ENCODE measurements at places on chromosomes 7 and 10.

GRCh38 chr10:101067356-101068083, 5.7 kb downstream of the KAZALD1 start:
- DNase-seq: peak; percentile 79

- no peak for DNase-seq
Measured at GRCh38 chr7:98956937-98957336, 78.6 kb downstream of the TRRAP start.

- DNase-seq: no peak
Measured at GRCh38 chr7:139753081-139753692, 24.6 kb downstream of the HIPK2 start.

- DNase-seq: no peak
Measured at GRCh38 chr10:30000802-30001571, 58.4 kb downstream of the JCAD start.

DNA sequence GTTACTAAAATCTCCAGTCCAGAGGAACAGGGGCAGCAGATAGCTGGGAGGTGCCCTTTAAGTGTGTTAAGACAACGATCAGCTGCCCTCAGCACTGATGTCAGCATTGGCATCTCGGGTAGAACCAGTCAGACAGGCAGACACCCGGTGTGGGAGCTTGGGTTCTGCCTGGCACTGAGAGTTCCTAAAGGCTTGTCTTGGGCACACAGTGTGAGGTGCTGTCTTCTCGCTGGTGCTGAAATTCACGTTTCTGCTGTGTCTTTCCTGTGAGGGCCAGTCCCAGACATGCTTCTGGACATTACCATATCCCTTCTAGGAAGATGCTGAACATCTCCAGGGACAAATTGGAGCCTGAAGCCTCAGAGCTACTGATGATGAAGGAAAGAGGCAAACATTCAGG, 156.2 kb downstream of the DNAJB6 start:
- DNase-seq: no peak

DNA sequence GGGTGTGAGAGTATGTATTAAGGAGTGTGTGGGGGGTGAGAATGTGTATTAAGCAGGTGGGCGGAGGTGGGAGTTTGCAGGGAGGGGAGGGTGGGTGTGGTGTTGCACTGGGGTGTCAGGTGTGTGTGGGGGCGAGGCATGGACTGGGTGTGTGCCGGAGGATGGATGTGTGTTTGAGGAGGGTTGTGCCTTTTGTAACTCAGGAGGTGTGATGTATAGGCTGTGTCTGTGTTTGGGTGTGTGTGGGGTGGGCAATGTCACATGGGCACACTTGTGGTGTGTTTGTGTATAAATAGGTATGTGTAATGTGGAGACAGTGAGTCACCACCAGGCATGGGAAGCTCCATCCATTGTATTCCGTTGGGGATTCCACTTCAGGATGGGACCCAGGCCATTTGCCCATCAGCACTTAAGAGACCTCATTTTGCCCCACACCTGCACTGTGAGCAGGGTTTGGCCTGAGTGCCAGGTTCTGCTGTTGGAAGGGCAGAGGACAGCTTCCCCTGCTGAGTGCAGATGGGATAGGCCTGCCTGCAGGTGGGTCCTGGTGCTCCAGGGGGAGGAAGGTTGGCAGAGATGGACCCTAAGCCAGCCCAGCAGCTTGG, 5.8 kb downstream of the UNC5B start:
- no peak for DNase-seq

DNA sequence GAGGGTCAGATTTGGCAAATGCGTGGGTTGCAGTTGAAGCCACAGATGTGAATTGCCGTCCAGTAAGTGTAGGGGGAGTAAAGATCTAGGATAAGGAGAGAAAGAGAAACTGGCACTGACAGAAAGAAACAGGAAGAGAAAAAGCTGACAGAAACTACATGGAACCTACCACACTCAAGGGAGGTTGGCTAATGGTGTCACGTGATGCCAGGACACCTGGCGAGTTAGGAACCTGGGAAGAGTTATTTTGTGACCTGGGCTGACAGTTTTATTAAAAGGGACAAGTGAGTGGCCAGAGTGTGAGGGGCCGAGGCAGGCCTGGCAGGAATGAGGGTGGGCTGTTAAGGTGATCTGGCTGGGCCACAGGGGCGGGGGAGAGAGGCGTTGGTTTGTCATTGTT, 188.7 kb downstream of the ADARB2 start:
- no peak for DNase-seq

GRCh38 chr10:105615715-105616365, 974.8 kb downstream of the SORCS3 start:
- no peak for DNase-seq

DNA sequence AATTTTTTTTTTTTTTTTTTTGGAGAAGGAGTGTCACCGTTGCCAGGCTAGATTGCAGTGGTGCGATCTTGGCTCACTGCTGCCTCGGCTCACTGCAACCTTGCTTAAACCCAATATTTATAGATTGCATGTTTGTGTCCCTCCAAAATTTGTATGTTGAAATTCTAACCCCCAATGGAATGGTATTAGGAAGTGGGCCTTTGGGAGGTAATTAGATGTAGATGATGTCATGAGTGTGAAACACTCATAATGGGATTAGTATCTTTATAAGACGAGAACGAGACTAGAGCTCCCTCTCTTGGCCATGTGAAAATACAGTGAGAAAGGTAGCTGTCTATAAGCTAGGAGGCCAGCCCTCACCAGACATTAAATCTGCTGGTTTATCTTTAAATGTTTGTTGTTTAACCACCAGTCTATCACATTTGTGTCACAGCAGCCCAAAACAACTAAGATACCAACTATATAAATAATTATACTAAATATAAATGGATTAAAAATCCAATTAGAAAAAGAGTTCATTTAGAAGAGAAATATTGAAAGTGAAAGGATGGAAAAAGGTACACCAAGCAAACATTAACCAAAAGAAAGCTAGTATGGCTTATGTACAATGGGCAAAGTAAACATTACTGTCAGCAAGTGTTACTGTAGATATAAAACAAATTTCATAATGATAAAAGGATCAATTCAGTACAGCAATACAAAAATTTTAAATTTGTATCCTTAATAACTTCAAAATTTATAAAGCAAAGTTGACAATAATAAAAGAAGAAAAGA, 9.3 kb downstream of the TCAF1 start:
- DNase-seq: peak; percentile 16

- peak; percentile 11 for DNase-seq
Measured at GRCh38 chr7:7136466-7137381, 45.6 kb upstream of the C1GALT1 start.

DNA sequence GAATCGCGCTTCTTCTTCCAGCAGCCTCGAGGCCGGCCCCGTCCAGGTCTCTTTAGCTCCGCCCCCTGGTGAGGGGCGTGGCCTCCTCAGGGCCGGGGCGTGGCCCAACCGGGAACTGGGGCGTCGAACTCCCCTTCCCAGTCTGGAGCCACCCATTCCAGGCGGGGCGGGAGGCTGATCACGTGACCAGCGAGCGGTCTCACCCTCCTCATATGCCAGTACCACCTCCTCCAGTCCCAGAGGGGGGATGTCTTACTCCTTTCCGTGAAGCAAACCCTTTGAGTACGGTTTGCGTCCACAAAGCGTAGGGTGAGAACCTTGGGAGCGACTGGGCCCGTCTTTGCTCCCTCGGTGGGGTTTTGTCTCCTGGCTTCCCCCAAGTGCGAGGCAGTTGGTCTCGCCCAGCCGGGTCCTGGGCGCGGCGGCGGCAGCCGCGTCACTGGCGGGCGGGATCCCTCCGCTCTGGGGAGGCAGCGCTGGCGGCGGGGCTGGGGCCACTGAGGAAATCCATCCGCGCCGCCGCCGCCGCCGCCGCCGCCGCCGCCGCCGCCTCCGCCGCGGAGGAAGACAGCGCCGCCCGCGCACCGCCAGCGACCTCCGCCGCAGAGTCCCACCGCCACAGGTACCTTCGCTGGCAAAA, at the start of gene GNB2:
GNB2 (plus strand) TSS at position 439 of the 640 bp plus-strand sequence. CDS start 2,526 bp downstream, outside the sequence.
- peak; percentile 97 for DNase-seq

- DNase-seq: no peak
Measured at GRCh38 chr7:14630048-14630447, 272.5 kb downstream of the DGKB start.

GRCh38 chr10:69506834-69507713, 55.8 kb downstream of the TSPAN15 start:
- DNase-seq: no peak

DNA sequence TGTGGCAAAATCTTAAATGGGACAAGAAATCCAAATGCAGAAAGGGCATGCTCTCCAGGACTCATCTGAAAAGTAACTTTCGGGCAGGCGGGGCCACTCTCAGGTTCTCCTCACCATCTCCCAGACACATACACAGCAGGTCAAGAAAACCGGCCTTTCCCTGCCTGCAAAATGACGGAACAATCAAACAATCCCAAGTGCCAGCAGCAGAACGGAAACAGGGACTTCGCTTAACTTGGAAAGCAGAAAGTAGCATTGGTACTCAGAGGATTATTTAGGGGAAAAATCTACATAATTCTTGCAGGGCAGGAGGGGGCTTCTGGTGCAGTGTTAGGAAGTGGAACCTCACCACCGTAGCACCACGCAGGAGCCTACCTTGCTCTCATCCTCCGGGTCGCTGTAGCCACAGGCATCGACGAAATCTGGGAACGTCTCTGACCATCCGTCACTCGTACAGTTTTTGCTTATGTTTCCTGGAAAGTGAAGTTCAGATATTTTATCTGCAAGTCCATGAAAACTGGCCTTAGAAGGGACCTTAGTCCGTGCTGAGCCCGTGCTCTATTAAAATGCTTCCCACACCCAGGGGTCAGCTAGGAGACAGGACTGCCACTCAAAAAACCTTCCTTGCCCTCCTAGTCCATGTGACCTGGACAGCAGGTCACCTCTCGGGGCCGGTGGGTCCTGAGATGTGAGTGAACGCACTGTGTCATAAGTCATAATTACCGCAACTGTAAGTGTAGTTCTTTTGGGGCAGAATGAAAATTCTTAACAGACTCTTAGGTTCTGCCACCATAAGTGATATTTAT, 41.1 kb downstream of the VIPR2 start:
- no peak for DNase-seq

DNA sequence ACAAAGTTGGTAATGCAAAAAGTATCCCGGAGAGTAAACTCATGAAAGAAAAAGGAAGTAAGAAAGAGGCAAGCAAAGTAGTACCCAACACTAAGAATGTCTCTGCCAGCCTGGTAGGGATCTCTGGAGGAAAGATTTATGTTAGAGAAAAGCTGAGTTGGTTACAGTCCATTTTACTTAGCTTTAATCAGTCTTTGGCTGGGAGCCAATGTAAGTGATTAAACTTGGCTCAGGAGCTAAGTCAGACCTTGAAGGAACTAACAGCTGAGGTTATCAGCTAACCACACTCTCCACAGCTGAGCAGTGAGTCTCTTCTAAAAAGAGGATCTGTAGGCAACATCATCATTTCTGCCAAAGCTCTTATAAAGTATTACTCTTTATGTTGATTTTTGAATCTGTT, 148.0 kb downstream of the ANKRD7 start:
- DNase-seq: no peak

DNA sequence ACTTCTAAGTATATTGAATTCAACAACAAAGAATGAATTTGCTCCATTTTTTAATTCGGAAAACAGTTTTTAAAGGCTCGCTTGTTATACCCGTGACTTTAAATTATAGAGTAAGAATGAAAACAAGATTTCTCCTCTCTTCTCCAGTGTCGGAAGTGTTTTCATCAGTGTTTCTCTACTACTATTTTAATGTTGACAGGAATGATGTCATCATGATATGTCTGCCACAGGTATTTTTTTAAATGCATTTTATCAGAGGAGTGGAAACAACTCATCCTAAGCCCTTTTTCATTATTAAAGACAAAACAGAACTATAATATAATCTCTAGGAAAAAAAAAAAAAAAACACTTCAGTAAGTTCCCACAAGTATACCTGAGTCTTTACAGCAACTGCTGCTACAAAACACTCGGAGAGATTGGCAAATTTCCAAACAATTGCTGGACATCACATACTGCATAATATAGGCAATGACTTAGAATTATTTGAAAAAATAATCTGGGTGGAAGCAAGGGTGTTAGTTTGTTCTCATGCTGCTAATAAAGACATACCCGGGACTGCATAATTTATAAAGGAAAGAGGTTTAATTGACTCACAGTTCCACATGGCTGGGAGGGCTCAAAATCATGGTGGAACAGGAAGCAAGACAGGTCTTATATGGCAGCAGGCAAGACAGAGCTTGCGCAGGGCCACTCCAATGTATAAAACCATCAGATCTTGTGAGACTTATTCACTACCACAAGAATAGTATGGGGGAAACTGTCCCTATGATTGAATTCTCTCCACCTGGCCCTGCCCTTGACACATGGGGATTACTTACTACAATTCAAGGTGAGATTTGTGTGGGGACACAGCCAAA, 4.8 kb upstream of the RNF32 start:
- no peak for DNase-seq

DNA sequence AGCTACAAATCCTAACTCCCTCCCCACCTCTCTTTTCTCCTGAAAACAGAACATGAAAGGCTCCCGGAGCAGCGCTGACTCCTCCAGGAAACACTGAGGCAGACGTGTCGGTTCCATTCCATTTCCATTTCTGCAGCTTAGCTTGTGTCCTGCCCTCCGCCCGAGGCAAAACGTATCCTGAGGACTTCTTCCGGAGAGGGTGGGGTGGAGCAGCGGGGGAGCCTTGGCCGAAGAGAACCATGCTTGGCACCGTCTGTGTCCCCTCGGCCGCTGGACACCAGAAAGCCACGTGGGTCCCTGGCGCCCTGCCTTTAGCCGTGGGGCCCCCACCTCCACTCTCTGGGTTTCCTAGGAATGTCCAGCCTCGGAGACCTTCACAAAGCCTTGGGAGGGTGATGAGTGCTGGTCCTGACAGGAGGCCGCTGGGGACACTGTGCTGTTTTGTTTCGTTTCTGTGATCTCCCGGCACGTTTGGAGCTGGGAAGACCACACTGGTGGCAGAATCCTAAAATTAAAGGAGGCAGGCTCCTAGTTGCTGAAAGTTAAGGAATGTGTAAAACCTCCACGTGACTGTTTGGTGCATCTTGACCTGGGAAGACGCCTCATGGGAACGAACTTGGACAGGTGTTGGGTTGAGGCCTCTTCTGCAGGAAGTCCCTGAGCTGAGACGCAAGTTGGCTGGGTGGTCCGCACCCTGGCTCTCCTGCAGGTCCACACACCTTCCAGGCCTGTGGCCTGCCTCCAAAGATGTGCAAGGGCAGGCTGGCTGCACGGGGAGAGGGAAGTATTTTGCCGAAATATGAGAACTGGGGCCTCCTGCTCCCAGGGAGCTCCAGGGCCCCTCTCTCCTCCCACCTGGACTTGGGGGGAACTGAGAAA, 30.4 kb downstream of the PFKFB3 start:
- DNase-seq: no peak

DNA sequence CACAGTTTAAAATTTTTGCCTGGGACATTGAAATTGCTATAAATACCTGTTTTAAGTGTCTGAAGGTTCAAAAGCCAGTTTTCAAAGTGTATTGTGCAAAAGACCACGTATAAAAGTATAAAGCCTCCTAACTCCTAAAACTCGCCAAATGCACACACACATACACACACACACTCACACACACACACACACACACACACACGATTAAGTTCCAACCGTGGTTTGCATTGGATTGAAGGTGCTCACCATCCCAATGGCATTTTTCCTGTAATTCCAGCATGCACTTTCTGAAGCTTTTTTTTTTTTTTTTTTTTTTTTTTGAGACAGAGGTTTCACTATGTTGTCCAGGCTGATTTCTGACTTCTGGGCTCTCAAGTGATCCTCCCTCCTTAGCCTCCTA, 2.8 kb upstream of the RGS10 start:
- no peak for DNase-seq

GRCh38 chr7:84161398-84161797, 33.2 kb downstream of the SEMA3A start:
- no peak for DNase-seq

All from NCI-H146 (cell line).